AG20443 (cell line): ENCODE measurements at places on chromosomes 4 and X.

DNA sequence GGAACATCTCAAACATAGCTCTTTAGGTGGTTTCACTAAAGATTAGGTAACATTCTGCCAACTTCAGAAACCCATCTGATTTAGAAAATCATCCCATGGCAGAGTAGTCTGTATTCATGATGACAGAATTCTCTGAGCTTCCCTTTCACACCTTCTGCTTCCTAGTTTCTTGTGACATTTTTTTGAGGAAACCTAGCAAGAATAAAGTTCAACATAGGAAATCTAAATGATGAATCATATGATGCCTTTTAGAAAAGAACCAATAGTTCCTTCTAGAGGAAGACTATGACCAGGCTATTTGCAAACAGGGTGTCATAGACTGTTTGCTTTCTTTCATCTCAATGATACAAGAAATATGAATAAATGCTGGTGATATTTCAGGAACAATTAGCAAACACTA is 49.8 kb upstream of the CAMK2D start:
- no peak for DNase-seq

DNA sequence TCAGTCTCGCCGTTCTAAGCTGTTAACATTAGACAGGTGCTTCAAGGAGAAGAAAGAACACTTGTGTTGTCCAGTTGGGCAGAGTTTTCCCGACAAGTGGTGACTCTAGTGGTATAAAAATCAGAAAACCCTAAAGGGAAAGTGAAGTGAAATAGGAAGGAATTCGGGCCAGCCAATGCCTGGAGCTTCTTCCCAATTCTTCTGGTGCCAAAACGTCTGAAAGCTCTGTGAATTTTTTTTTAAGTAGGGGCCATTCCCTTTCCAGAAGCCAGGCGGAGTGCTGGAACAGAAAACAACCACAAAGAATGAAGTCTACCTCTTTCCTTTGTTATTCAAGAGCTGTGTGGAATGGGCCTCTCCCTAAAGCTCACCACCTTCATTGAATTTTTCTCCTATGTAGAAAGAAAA is 43.1 kb upstream of the PPARGC1A start:
- DNase-seq, result peak; percentile 56

DNA sequence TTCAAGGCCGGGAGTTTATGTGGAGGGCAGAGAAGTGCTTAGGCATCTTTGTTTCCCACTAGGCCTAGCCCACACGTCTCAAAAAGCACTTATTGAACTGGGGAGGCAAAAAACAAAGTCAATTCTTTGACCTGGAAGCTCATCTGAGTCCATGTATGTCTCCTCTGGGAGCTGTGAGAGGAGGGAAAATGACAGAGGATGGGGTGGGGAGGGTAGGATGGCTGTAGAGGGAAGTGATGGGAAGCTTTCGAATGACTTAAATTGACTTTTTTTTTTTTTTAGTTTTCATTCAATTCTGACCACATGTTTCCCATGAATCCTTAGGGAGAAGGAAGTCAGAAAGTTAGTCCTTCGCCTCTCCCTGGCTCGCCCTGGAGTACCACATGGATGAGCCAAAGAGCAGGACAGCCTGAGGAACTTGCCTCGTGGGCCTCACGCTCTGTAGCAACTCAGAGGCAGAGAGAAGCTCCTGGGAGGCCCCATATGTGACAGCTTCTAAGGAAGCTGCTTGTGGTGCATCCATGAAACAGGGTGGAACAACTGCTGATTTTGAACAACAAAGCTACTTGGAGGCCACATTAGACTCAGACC is 45.0 kb downstream of the NHSL2 start:
- DNase-seq, result no peak

- peak; percentile 80 for DNase-seq
These were observed 99.2 kb downstream of the PSAPL1 start for GRCh38 chr4:7335344-7336066.

- DNase-seq, result no peak
These were observed 30.3 kb downstream of the XG start for GRCh38 chrX:2782171-2782570.

- DNase-seq, result peak; percentile 76
These were observed 11.8 kb upstream of the MAN2B2 start for GRCh38 chr4:6562931-6563901.

DNA sequence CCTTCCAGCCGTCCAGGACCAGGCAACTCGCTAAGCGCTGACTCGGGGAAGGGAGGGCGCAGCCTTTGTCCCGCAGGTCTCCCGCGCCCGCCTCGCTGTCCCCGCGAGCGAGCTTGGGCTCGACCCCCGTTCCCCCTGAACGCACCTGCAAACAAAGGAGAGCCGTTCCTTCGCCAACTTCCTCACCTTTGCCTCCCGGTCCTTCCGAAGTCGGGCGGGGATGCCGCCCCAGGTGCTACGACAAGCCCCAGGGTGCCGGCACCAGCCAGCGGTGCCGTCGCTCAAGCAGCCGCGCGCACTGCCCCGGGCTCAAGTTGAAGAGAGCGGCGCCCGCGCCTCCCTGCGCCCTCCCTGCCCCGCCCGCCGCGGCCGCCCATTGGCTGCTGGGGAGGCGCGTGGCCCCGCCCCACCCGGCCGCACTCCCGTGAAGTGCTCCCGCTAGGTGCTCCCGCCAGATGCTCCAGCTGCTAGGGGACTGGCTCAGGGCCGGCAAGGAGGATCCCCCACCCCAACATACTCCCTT is 107.1 kb downstream of the NSUN7 start:
- DNase-seq, result peak; percentile 56

DNA sequence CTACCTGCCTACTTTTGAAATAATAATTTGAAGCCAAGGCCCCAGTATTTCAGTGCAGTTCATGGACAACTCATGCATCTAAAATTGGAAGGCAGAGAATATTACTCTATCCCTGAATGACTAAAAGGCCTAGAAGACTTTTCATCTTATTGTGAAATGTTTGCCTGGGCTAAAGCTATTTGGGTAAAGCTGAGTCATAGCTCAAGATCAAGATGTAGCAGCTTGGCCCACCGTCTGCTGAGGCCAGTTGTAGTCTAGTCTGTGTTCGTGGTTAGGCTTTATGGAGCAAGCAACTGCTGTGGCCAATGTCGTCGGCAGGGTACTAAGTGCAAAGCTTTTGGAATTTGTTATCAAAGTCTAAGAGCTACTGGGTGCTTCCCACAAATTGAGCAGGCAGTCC is 929.1 kb downstream of the RAB28 start:
- no peak for DNase-seq
